ENCODE measurements at places on chromosomes 2 and 18.
A peak's percentile ranks its signal among the peaks of the same experiment; 100 is the strongest.

DNA sequence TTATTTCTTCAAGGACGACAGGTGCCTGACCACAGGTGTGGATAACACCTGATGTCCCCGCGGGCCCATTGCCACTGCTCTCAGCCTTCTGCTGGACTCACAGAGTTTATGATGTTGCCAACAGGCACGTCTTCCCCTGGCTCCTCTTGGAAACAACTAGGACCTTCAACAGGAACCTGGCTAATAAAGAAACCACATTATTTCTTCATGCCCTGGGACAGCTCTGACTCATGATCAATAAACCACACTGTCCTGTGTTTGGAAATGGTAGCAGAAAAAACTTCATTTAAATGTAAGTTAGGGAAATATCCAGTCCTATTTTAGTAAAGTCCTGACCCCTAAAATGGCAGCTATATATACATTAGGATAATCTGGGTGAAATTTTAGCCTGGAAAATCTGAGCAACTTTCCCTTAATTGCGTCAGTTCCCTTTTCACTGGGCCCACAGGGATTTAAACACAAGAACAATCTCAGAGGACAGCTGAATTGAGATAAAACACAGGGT lies 158.9 kb downstream of the VAPA start:
- peak; percentile 62 for DNase-seq

GRCh38 chr2:200901459-200902072 lies 12.4 kb downstream of the NIF3L1 start:
- DNase-seq = peak; percentile 91

DNA sequence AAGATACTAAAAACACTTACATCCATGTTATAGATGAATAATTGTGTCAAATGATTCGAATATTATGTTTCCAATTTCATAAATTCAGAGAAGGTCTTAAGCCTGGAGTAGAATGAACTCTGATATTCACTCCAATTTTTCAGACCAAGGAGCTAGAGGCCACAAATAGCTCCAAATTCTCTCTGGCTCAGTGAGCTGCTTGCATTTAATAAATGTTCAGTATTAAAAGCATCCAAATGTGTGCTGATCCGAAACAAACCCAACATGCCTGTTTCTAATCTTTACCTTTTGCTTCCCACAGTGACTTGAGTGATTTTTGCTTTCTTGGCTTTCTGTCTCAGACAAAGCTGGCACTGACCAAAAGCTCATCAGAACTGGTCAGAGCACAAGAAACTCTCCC lies 291.4 kb downstream of the CCDC85A start:
- DNase-seq = no peak

DNA sequence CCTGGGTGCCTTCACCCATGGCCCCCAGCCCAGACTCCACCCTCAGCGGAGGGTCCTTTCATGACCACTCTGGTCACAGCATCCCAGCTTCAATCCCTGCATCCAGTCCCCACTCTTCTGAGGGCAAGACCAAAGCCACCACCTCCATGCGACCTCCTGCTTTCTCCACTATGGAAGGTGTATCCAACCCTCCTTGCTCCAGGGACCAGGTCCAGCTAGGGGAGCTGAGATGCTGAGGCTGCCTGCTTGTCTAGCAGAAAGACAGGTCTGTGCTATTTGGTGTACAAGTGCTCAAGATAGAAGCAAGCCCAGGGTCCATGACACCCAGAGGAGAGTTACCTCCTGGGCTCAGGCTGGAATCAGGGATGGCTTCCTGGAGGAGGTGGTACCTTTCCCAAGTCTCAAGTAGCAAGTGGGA lies 73.8 kb upstream of the RAB6C start:
- DNase-seq = no peak

DNA sequence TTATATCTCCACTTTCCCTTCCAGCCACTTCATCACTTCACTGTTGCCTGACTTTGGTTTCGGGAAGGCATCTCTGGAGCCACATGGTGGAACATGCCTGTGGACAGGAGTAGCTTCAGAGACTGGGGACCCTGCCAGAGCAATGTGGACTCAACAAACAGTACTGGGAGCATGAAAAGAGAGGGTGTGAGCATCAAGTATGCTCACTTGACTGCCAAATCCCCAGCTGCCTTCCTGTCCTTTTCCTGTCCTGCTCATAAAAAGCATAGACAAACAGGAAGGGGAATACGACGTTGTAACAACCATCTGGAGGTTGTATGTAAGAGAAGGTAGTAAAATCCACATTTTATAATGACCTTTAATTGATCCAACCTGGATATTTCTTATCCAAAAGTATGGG lies 61.3 kb upstream of the CSRNP3 start:
- no peak for DNase-seq

GRCh38 chr2:28821295-28821958 lies 10.8 kb downstream of the SPDYA start:
- DNase-seq = peak; percentile 66

- DNase-seq = peak; percentile 2
These were observed 319.4 kb upstream of the KCNH7 start for GRCh38 chr2:163157891-163158496.

DNA sequence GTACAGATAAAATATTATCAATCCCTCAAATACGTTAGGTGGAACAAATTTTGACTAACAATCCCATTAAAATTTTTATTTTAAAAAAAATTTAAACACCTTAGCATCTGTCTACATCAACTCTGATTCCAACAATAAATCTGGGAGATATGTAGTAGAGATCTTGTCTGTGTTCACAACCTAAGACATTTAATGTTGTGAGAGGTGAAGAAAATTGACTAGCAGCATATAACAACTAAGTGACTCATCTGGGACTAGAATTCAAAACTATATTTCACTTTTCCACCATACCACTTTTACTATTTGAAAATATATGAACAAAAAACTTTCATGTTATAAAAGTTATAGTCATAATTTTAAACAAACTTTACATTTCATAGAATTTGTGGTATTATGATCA lies 97.9 kb downstream of the ATAD2B start:
- no peak for DNase-seq

DNA sequence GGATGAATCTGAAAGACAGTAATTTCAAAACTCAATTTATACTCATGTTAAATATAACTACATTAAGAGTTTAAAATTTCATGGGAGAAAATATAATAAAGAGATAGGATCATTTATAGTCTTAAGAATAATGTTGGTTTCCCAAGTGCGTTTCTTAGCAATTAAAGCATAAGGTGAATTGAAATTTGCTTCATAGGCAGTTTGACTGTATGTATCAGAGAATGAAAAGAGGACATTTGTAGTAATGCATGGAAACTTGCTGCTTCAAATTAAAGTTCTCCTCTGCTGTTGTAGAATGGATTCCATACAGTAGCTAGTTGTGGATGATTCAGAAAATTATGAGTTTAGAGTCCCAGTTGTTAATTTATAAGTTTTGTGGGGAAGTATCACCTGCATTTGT lies 68.1 kb downstream of the NUP35 start:
- no peak for DNase-seq

- no peak for DNase-seq
These were observed 109.9 kb downstream of the MSTN start for GRCh38 chr2:189952536-189953109.

DNA sequence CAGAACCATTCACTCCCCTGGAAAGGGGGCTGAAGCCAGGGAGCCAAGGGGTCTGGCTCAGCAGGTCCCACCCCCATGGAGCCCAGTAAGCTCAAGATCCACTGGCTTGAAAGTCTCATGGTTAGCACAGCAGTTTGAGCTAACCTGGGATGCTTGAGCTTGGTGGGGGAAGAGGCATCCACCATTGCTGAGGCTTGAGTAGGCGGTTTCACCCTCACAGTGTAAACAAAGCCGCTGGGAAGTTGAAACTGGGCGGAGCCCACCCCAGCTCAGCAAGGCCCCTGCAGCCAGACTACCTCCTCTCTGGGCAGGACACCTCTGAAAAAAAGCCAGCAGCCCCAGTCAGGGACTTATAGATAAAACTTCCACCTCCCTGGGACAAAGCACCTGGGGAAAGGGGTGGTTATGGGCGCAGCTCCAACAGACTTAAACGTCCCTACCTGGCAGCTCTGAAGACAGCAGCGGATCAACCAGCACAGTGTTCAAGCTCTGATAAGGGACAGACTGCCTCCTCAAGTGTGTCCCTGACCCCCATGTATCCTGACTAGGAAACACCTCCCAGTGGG lies 14.7 kb upstream of the TTC32 start:
- DNase-seq = no peak

GRCh38 chr2:69601179-69601612 lies 42.3 kb downstream of the AAK1 start:
- peak; percentile 33 for DNase-seq

DNA sequence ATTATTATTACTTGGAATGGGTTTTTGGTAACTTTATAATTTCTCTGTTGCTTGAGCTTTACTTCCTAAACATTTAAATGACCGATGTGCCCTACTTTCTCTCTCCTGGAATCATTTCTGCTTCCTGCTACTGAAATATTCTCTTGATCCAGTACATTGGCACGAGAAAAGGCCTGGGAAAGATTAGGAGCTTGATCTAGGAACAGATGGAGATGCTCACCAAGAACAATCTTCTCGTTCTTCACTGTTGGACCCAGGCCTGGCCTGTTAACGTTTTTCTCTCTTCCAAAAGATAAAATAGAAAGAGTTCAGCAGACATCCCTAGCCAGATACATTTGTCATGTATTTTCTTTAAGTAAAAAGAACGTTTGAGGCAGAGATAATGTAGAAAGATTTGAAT lies 1356.8 kb upstream of the CRIM1 start:
- DNase-seq = no peak

- DNase-seq = peak; percentile 8
These were observed 611 bp downstream of the ZNF512 start for GRCh38 chr2:27583390-27583915.

DNA sequence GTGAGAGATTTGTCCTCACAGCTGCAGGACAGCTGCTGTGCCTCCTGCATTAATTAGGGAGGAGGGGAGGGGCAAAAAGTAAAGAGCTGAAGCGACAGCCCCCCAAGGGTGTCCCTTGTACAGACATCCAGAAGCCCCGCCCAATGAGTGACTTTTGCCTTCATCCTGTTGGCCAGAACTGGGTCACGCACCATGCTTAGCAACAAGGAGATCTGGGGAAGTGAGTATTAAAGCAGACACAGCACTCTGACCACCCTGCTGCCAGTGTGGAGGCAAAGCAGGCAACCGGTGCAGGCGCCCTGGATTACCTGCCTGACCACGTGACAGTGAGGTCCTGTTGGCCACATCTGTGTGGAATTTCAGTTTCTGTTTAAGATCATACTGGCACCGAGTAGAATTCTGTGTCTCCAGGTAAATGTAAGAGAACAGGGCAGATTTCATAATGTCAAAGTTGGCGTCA lies 21.5 kb upstream of the BIN1 start:
- peak; percentile 39 for DNase-seq

GRCh38 chr2:225037415-225038230 lies 4.6 kb downstream of the DOCK10 start:
- DNase-seq = no peak

GRCh38 chr2:237556773-237557632 lies 9.4 kb upstream of the PRLH start:
- no peak for DNase-seq

- DNase-seq = no peak
These were observed 11.5 kb upstream of the PARD3B start for GRCh38 chr2:204533629-204534370.

- DNase-seq = no peak
These were observed 364.7 kb downstream of the MBD2 start for GRCh38 chr18:53859764-53860163.

- DNase-seq = peak; percentile 26
These were observed 32.3 kb downstream of the CYP26B1 start for GRCh38 chr2:72115110-72116080.

DNA sequence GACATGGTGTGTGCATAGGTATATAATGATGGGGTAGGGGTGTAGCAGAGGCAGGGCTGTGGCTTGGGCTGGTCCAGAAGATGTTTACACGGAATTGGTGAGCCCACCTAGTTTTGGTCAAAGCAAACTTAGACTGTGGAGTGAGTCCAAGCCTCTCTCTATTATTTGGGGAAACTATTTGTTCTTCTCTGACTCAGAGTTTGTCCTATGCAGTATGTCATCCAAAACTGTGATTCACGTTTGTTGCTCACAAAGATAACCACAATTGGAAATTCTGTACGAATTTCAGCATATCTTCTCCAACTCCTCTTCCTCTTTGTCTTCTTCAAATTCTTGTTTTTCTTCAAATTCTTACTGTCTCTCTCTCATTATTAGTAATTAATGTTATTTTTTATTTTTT lies 292.9 kb downstream of the XIRP2 start:
- no peak for DNase-seq

DNA sequence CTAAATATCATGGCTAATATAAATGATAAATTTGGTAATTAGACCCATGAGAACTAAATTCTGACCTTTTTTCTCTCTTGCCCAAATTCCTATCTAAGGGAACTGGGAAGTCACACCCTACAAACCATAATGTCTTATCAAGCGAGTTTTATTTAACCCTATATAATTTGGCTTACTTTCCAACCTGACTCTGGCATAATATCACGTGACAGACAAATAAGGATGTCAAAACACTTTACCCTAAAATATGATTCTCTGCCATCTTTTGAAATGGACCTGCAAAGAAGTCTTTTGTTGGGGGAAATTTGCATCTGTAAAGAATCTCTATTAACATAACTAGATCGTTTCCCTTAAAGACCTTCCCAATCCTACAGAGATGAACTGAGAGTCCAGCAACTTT lies 1823.5 kb upstream of the LRRTM1 start:
- DNase-seq = no peak

- DNase-seq = no peak
These were observed 475.7 kb downstream of the DSC3 start for GRCh38 chr18:30566877-30567276.

DNA sequence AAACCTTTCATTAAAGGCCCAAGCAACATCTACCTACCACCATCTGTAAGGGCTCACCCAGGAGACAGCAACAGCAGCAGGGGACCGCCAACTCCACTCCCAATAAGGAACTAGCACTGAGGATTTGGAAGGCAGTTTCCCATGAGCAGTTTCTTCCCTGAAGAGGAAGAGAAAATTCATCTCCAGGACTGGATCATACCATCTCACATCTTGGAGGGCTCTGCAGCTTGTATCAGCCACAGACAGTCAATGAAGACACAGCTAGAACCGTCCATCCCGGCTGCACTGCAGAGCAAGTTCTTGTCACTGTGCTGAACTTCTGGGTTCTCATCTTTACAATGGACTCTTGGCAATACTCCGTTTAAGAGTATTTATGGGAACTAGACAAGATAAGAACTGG lies 2.8 kb upstream of the GYPC start:
- DNase-seq = no peak

DNA sequence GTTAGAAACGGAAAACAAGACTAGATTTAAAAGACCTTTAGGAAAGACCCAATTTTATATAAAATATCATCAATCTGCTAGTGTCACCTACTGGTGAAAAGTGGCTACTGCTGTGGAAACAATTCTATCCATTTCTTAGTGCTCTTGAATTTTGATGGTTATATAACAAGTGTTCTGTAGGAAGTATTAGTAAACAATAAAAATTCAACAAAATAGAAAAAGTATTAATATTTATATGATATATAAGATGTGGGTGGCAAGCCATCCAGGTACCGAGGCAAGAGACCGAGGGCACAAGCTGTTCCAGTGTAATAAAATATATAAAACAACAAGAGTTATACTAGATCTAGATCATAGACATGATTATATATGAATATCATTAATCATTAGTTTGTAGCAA lies 6.2 kb upstream of the TMEM87B start:
- peak; percentile 75 for DNase-seq

Data from SW480 (cell line).